ENCODE measurements at places on chromosomes 4 and X.

DNA sequence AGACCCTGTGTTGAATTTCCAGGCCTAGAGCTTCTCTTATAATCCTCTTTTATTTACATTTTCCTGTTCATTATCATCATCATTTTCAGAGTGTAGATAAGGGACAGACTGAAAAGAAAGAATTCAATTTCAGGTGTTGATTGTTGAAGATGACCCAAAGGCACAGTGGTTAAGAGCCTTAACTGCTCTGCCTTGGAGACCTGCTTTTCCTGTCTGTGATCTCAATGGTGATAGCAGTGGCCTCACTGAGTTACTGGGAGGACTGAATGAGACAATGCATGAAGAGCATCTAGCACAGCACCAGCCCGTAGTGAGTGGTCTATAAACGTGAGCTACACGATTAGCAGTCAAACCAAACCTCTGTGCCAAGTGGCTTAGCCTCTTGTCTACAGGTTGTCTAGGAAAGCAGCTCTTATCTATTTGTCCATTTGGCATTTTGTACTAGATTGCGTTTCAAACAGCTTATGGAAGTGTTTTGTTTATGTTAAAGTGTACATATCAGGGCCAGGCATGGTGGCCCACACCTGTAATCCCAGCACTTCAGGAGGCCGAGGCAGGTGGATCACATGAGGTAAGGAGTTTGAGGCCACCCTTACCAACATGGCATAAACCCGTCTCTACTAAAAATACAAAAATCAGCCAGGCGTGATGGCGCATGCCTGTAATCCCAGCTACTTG, 41.5 kb downstream of the SETD7 start:
- no peak for DNase-seq

DNA sequence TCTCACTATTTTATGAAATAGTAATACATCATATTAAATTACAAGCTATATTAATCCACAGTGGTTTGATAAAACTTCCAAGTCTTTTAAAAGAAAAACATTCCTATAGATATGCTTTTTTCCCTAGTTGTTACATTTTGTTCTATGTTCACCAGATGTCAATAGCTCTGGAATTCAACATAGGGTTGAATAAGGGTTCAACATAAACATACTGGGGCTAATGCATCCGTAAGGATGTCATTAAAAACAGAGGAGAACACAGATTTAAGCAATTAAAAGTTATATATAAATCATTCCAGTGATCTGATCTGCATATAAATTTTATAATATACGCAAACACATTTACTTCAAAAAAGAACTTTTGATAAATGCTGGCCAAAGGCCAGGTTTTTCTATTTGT, 32.5 kb downstream of the SULT1B1 start:
- DNase-seq: no peak

GRCh38 chrX:129984111-129984958, 1.9 kb downstream of the BCORL1 start:
- no peak for DNase-seq

DNA sequence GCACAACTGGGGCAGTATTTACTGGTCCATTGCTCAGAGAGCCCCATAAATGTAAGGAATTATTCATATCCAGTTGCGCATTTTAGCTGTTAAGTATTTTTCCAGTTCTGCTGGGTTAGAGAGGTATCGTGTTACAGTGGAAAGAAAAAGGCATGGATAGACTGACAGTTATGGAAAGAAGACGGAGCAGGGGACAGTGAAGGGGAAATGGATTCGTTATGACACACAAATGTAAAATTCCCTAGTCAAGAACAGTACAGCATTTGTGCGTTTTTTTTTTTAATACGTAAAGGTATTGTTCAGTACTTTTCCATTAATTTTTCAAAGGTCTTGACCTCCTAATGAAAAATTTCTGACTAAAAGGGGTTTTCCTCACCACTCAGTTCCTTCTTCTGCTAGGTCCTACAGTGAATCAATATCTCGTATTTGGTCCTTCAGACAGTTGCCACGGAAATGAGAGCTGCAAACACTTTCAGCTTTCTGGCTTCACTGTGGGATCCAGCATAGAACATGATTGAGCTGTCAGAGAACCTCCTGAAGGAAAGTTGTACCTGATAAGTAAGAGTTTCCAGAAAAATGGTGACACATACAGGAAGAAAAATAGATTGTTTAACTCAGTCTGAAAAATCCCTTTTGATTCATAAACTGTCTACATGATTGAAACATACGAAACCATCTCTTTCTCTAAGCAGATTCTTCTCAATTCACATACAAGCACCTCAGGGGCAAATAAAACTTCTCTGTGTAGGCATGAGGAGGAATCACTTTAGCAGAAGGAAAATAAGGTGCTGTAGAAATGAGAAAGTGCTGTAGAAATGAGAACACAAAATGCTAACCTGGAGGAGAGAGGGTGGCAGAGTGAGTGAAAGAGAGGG, 21.8 kb upstream of the BBS12 start:
- DNase-seq: no peak

DNA sequence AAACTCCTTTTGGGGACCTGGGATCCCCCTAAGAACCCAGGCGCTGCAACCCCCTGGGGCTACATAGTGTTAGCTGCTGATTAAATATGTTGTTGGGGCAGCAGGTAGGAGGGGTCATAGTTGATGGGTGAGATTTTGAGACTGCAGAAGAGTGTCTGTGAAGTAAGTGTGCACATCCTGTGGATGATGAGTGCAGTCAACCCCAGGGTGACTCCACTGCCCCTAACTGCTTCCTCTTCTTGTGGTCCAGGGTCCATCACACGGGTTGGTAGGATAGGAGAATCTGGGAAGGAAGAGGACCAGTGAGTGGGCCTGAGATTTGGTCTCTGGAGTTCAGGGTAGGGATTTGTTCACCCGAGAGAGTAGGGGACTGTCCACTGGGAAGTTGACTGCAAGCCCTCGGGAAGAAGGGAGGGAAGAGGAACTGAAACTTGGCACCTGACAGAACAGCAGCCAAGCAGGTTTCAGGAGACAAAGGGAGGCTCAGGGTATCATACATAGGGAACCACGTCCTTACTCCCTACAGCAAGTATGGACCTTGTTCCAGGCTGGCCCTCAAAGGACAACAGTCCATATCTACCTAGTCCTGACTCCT, 8.5 kb downstream of the DLG3 start:
- no peak for DNase-seq

DNA sequence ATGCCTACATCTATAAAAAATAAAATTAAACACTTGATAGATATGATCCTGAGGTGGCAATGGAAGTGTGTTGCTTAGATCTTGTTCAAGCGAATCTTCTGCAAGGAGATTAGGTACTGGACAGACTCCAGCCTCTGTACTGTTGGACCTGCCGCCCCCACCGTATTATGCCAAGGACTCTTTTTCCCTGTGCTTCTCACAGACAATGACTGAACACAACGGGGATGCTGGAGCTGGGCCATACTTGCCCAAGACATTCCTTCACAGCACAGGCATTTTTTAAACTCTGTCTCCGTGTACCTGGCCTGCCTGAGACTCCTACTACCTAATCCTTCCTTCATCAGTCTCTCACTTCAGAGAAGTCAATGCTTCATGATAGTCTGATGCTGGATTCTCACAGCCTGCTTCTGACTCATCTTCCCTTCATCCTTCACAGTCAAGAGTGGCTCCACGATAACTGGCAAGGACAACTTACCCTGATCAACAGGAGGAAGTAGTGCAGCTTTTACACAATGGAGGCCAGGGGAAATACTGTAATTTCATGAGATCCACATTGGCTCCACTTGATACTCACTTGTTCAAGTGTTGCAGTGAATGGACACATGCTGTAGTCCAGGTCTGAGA, 754.6 kb upstream of the AGA start:
- DNase-seq: no peak

DNA sequence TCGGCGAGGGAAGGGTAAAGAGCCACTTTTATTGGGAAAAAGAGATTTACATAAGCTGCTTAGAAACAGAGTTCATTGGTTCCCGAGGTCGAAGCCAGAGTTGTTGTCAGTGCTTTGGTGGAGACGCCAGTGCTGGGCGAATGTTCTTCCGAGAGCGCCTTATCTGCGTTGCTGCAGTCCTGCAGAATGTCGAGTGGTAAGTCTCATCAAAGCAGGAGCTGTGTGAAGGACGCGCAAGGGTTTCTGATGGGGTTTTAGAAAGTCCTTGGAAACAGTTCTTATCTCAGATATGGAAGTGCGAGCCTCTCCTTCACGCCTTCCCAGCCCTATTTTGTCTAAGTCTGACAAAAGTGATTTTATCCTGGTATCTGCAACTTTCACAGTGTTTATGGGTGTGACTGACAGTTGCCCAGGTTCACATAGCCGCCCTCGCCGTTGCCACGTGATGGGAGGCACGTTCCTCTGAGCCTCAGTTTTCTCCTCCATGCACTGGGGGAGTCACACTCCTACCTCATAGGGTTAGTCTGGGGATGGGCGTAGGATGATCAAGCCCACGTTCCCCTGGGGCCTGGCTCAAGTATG, 47.3 kb upstream of the NSG1 start:
- DNase-seq: no peak

GRCh38 chr4:24775032-24775605, 20.3 kb upstream of the SOD3 start:
- DNase-seq: no peak

GRCh38 chr4:3640587-3640962, 108.4 kb upstream of the LRPAP1 start:
- DNase-seq: no peak

GRCh38 chr4:62232814-62233213, 1032.7 kb downstream of the ADGRL3 start:
- no peak for DNase-seq

DNA sequence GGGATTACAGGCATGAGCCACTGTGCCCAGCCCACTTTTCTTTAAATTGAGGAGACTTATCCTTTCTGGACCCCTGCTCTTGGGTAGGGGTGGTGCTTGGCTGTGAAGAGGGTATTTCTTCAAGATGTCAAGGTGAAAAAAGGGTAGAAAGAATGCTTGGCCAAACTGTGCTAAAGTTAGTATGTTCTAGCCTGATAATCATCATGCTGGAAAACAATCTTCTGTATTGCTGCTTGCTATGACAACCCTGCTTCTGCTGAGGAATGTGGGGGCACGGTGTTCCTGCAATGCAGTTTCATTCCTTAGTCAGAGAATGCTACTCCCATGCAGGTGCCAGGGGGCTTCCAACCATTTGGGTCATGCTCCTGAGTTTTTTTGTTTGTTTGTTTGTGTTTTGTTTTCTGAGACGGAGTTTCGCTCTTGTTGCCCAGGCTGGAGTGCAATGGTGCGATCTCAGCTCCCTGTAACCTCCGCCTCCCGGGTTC, 4.0 kb upstream of the UBE2A start:
- DNase-seq: no peak

DNA sequence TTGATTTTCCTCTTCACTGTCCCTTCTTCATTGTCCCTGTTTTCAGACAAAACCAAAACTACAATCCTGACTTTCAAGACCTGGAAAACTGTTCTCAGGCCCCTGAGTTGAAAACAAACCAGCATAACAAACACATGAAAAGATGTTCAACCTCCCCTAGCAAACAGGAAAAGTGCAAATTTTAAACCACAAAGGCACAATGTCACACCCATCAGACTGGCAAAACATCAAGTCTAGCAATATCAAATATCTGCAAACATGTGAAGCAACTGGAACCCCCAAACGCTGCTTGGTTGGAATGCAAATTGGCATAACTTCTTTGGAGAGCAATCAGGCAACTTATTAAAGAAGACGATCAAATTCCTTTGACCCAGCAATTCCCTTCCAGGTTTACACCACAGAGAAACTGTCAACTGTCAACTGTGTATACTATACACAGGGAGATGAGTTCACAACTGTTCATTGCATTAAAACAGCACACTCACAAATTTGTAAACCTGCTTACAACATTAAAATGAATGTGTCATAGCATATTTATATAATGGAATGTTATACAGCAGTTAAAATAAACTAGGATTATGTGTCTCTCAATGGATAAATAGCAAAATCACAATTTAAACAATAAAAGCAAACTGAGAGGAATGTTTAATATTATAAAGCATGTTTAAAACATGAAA, 7.0 kb downstream of the USP46 start:
- no peak for DNase-seq

DNA sequence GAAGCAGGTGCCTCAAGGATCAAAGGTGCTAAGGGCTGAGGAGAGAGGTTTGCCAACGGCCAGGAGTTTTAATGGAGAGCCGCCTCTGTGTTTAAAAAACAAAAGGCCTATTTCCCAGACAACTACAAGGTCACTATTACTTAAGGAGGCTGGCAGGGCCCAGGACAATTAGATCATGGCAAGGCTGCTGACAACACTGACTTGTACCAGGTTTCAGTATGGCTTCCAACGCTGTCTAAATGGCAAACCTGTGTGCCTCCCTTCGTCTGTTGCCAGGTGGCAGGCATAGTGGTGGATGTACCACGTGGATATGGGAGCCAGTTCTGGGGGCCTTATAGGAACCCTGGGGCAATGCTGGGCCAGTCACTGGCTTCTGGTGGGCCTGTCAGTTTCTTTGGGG, 41.0 kb downstream of the NSG1 start:
- DNase-seq: no peak

- DNase-seq: no peak
Observed at GRCh38 chrX:10199212-10199611, 42.4 kb downstream of the CLCN4 start.

- DNase-seq: no peak
Observed at GRCh38 chr4:33837043-33837838, 2407.1 kb downstream of the ARAP2 start.
